T-helper 17 cell (primary cell): ENCODE measurements at places on chromosomes 3 and 15.

DNA sequence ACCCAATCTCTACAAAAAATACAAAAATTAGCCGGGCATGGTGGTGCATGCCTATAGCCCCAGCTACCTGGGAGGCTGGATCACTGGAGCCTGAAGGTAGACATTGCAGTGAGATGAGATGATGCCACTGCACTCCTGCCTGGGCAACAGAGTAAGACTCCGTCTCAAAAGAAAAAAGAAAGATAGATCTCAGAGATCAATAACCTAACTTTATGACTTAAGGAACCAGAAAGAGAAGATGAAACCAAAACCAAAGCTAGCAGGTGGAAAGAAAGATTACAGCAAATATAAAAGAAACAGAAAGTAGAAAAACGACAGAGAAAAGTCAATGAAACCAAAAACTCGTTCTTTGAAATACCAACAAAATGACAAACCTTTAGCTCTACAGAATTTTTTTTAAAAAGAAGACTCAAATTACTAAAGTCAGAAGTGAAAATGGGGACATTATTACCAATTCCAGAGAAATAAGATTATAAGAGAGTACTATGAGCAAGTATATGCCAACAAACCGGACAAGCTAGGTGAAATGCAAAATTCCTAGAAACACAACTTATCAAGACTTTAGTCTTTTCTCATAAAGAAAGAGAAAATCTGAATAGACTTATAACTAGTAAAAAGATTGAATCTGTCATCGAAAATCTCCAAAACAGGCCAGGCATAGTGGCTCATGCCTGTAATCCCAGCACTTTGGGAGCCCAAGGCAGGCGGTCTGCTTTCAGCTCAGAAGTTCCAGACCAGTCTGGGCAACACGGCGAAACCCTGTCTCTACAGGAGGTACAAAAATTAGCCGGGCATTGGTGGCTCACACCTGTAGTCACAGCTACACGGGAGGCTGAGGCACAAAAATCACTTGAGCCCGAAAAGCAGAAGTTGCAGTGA, 35.0 kb downstream of the ACAP2 start:
- no peak for DNase-seq

- no peak for DNase-seq
Measured at GRCh38 chr3:124552224-124552623, 178.0 kb upstream of the UMPS start.

- DNase-seq, result no peak
Measured at GRCh38 chr15:99143242-99143641, 38.4 kb downstream of the SYNM start.

DNA sequence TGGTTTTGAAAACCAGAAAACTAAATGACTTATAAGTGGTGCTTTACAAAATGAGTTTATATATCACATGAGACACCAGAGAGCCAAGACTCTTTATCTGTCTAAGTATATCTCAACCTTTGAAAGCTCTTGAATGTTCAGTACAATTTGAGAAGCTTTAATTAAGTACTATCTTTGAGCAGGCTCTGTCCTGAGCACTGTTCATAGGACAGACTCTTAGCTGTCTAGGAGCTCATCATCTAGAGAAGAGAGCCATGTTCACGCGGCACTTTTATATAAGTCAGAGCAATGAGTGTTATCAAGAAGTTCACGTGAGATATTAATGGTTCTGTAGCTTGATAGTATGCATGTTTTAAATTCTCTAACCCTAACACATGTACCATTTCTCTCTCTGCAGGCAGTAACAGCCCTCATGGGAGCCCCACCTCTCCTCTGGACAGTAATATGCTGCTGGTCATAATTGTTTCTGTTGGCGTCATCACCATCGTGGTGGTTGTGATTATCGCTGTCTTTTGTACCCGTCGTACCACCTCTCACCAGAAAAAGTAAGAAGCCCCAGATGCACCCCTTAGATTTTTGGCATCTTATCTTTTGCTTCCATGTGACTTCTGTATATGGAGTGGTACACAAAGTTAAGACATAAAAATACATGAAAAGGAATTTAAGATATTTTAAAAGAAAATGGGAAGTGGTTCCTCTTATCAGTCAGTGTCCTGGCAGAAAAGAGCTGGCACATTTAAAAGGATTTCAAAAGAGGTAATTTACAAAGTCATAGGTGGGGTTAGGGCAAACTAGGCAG, 86.0 kb downstream of the HCN4 start:
- no peak for DNase-seq

DNA sequence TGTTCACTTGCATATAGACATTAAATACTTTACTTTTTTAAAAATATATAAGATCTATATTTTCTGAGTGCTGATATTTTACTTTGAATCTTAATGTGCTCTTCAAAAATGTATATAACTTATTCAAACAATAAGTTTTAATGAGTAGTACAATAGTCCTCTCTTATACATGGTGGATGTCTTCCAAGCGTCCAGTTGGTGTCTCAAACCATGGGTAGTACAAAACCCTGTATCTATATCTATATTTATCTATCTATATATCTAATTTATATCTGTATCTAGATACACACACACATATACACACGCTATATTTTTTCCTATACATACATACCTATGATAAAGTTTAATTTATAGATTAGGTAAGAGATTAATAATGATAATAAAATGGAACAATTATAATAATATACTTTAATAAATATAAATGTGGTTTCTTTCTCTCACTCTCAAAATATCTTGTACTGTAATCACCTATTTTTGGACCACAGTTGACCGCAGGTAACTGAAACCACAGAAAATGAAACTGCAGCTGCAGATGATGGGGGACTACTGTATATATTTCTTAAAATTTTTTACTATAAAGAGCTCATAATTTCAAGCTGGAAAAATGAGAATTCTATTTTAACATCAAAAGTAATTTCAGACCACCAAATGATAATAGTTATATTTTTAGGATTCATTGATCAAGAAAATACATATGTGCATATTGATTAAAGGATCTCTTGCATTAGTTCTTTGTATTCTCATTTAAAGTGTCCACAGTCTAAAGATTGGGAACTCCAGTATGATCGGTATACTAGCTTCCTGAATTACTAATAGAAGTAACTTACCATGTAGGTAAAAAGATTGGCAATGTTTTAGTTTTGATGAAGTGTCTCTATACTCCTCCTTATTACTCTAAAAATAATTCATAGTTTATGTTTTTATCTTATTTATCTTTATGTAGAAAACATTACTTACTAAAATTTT, 215.1 kb upstream of the MLF1 start:
- DNase-seq, result no peak

- DNase-seq, result no peak
Measured at GRCh38 chr3:194286375-194287146, 64.6 kb downstream of the CPN2 start.

GRCh38 chr3:60659098-60659497, 592.2 kb downstream of the FHIT start:
- no peak for DNase-seq

DNA sequence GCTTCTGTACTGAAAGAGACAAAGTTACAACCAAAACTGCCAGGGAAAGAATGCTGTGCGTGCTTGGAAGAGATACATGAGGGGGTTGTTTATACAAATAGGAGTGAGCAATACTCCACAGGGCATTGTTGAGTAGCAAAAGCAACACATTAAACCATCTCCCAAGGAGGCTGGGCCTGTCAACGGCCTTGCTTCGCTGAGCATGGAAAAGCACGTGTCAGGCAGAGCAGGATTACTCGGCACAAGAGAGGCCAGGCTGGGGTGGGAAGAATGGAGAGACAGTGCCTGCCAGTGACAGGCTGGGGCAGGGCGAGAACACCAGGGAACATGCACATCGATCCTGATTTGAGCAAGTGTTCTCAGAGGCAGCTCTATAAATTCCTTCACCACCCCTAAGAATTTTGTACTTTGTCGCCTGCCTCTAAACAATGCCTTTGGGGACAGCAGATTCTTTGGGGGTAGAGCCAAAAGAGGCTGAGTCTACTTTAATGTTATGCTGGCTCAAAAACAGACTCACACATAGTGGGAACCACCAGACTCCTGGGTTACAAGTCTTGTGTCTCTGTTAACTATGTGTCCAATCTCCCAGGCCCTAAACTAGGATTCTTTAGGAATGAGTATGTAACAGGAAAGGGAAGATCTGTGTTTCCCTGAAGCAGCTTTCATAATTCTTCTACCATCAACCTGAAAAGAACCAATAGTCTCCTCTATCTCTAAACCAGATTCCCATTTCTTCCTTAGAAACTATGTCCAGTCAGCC, 67.2 kb downstream of the LIPC start:
- no peak for DNase-seq

DNA sequence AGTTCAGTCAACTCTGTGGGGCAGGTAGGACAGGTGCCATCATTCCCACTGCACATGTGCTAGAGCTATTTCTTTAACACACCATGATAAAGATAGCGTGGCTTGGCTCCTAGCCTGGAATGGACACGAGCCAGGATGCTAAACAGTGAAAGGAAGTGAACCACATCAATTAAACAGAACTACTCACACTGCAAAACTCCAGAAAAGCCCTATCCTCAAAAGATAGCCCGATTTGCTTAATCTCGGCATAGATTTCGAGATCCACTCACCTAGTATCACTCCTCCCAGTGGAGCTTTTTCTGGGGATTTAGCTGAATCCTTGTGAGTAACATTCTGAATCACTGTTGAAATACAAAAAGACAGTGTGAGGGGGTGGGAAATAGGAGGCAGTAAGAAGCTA, 118.0 kb downstream of the ABI3BP start:
- no peak for DNase-seq

DNA sequence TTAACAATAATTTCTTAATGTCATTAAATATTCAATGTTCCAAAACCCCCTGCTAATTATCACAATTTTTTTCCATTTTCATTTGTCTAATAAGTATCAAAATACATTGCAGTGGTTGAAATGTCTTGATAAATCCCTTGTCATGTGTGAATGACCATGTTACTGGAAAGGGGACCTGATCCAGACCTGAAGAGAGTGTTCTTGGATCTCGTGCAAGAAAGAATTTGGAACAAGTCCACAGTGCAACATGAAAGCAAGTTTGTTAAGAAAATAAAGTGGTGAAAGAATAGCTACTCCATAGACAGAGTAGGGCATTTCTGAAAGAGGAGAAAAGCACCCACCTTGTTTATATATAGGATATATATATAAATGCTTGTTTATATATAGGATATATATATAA, 10.4 kb upstream of the SELENOK start:
- no peak for DNase-seq

DNA sequence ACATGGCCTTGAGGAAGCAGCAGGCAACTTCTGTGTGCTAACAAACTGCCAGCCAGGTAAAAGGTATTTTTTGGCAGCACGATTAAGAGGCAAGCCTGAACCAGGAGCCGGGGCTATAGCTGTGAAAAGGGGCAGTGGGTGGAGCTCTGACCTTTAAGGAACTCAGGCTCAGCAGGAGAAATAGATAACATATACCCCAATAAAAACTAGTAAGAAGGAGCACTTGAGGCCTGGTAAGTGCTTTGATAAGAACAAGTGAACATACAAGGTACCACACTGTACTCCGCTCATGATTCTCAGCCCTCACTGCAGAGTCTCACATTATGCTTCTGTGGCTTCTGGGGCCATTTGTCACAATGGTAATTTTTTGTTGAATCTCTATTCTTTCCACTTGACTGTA, 5.4 kb downstream of the FYCO1 start:
- no peak for DNase-seq

- no peak for DNase-seq
Measured at GRCh38 chr3:161171113-161171512, 50.0 kb upstream of the NMD3 start.

DNA sequence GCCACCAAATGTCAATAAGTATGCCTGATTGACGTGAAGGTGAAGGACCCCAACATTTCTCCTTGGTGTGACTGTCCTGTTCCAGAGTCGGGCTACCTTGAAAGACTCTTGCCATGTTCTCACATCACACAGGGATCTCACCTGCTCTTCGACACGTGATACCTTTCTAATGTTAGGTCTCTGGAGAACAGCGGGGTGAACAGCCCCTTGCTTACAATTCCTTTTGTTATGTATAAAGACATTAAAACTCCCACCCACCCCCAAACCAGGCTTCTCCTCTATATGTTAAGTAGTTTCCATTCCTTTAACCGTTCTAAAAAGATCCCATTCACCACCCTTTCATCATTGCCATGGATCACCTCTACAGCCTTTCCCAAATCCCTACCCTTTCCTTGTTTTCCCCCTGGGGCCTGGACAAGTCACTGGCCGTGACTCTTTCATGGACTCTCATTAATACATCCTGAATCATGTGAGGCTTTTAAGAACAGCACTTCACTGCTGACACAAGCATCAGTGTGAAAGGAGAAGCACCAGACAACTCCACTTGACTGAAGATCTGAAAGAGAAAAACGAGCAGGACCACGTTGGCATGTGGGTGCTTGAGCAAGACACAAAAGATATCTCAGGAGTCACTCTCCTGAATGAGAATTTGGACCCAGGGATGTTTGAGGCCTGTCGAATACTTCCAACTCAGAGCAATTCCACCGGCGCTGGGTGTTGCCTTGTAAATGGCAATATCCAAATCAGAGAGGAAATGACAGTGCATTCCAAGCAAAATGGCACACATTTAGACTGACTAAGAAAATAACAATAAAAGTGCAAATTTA, 115.0 kb downstream of the FOXP1 start:
- no peak for DNase-seq
